Left ventricle myocardium inferior (tissue), 1 donor: ENCODE measurements at places on chromosomes 2 and 18.

DNA sequence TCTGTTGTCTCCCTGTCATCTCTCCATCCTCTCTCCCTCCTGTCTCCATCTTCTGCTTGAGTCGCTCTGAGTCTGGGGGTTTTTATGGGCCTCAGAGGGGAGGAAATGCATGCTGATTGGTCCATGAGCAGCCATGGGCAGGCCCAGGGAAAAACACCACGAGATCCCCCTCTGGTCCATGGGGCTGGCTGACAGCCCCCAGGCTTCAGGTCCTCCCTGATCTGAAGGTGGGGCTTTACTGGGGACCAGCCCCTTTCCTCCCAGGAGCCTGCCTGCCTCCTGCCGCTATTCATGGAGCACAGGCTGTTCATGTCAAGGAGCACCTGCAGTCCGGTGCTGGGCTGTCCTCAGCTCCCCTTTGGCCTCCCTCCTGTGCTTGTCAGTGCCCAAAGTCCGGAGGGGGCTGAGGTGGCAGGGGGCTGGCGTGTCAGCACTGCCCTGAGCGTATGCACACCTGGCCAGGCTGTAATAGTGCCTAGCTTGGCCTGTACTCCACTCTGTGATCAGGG is 59.6 kb upstream of the DLX2 start:
- no peak for DNase-seq

GRCh38 chr2:136255127-136255526 is 137.2 kb upstream of the CXCR4 start:
- DNase-seq = no peak

DNA sequence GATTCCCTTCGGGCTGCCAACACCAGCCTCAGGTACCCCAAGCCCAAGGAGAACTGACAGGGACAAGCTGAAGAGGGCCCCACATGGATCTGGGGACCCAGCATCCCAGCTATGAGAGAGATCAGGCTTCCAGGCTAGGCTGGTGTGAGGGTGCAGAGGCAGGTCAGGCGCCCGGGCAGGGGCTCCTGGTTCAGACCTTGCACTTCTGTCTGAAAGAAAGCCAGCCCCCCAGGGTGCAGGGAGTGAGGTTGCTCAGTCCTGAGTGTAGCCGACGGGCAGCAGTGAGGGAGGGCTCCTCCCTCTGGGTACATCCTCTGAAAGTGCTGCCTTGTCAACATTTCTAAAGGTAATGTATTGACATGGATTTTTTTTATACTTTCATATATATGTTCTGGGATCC is 33.1 kb downstream of the KCNF1 start:
- DNase-seq = no peak

DNA sequence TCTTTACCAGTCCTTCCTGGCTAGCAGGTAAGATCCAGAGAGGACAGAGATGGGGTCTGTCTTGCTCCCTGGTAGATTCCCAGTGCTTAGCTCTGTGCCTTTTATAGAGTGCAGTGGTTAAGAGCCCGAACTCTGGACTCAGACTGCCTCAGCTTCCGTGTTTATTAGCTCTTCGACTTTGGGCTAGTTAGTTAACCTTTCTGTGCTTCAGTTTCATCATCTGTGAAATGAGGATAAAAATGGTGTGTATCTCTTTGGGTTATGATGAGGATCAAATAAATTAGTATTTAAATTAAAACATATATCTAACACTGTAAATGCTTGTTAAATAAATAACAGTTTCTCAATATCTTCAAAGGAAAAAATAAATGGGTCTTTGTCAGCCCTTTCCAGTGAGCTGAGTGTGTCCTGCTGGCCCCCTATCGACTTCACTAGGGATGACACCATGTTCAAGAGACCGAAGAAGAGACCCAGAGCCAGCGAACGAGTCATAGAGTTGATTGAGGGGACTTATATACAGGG is 38.2 kb downstream of the CERS6 start:
- no peak for DNase-seq

GRCh38 chr2:233000886-233001750 is 11.9 kb downstream of the NGEF start:
- DNase-seq = no peak

DNA sequence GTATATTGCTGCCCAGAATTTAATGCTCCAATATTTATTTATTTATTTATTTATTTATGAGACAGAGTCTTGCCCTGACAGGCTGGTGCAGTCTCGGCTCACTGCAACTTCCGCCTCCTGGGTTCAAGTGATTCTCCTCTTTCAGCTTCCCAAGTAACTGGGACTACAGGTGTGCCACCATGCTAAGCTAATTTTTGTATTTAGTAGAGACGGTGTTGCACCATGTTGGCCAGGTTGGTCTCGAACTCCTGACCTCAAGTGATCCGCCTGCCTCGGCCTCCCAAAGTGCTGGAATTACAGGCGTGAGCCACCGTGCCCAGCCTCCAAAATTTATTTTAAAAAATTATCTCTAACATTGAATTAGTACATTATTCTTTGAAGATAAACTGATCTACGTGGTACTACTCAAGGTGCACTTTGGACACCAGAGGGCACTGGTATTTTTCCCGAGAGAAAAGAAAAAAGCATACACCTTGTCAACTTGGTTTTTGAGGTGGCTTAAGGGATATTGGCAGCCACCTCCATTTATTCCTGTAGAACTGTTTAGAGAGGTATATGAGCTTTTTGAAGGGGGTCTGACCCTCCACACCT is 1.4 kb upstream of the IDH1 start:
- DNase-seq = no peak

DNA sequence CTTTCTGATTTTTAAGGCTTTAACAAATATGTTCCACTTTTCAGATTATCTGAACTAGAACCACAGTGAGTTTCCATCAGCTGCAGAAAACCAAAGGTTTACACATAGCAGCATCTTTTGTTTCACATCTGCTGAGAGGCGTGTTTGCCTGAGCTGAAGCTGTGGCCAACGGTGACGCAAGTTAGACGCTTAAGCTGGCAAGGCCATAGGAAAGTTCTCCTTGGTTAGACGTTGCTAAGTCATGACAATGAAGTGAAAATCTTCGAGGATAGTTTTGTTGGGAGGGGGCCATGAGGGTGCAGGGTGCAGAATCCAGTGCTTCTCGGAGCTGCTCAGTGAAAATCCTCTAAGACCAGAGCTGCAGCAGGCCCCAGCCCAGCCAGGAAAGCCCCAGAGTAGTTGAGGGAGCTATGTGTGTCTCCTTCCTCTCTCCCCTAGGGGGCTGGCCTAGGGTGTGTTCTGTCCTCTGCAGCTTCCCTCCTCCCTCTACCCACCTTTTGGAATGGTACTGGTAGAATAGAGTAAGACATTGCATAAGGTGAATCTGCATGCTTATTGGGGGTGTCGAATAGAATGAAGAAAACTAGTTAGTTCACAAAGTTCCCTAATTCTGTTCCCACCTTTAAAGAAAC is 105.4 kb downstream of the FHOD3 start:
- peak; percentile 73 for DNase-seq

GRCh38 chr2:58495806-58496205 is 254.7 kb upstream of the FANCL start:
- DNase-seq = no peak

DNA sequence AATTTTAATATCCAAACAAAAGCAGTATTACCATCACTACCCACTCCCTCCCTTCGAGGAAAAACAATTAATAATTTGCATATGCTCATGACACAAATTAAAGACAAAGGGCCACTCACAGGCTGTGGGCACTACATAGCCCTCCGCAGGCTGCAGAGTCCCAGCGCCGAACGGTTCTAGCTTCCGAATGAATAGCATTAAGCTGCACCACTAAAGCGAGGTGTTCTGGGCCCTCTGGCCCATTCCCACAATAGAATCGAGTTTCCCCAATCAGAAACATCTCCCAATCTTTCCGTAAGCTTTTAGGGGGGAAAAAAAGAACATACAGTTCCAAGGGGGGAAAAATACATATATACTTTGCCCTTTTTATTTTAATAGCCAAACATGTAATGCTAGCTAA is 14.5 kb upstream of the SIX3 start:
- no peak for DNase-seq

- DNase-seq = no peak
Measured at GRCh38 chr2:225002656-225003045, 39.6 kb downstream of the DOCK10 start.

- DNase-seq = no peak
Measured at GRCh38 chr2:97673182-97673914, 3.8 kb downstream of the C2orf92 start.

GRCh38 chr2:106885971-106886915 is at the start of gene ST6GAL2:
TSS of gene ST6GAL2 (minus strand) at chr2:106886167. CDS start at chr2:106843977, 42,190 bp downstream.
- DNase-seq = no peak

GRCh38 chr2:74439373-74439772 is 2.4 kb downstream of the RTKN start:
- DNase-seq = no peak

DNA sequence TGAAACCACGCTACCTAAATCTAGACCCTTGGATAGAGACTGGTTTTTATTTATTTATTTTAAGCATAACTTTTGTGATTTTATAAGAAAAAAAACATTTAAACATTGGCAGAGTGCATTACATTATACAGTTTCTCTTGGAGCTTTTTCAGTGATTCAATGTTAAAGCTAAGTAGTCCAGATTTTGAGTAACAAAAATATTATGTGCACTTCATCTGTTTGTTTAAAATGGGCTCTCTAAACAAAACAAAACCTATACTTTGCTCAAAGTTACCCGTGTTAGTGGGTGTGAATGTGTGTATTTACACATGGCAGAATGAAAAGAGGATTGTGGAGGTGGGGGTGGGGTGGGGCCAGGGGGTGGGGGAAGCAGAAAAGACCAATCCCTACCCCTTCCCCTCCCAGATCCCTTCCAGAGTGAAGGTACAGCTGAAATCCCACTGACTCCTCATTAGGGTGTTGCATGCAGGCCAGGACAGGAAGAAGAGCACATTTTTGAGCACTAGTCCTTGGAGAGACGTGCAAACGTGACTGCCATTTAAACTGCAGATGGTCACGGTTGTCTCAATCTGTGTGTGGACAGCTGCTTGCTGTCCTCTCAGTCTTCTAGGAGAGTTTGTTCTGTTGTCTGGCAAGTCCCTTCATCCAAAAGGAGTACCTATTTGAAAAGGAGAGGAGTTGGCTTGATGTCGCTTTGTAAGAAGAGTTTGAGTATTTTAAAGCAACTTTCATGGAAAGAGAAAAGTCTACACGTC is 303.0 kb downstream of the ICOS start:
- no peak for DNase-seq

- DNase-seq = no peak
Measured at GRCh38 chr18:58045242-58046092, 1.4 kb downstream of the NEDD4L start.

DNA sequence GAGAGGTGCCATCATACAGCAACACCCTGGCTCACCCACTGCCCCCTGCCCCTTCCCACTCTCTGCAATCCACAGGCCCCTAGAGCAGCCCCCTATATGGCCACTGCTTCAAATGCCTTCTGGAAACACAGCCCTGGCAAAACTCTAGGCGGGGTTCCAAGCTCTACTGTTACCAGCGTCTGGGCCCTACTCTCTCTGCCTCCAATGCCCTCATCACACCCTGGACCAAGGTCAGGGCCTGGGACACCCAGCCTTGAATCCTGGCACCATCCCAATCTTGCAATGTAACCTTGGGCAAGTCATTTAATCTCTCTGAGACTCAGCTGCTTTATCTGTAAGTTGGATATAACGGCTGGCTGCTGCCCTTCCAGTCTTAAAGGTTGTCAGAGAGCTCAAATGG is 39.2 kb upstream of the LOXHD1 start:
- peak; percentile 33 for DNase-seq

DNA sequence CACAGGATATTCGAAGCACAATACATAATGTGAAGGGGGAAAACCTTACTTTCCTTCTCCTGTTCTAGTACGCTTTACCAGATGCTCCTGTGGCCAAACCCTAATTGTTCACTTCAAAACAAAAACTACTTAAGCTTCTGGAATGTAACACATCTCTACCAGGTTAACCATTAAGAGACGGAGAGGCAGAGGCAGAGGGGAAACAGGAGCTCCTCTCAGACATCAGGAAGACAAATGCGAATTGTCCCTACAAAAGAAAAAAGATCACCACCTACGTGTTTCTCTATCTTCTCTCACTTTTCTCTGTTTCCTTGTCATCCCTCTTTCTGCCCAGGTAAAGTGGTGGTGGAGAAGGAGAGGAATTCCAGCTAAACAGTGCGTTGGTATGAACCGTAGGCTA is 266.8 kb downstream of the NRXN1 start:
- DNase-seq = no peak

GRCh38 chr2:237122214-237122666 is 36.6 kb downstream of the COPS8 start:
- DNase-seq = peak; percentile 57

DNA sequence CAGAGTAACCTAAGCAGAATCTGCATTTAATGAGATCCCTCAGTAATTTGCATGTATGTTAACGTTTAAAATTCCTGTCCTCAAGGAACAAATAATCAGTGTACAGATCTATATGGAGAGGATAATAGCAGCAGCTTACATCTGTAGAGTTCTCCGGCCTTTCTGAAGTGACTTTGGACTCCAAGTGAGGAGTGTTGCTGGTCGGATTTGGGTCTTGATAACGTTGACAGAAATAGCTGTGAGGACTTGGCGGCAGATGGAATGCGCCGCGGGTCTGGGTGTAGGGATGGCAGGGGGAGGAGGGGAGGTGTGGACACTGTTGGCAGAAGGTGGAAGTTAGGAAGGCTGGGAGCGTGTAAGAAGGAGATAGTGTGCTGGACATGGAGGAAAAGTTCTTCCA is 170.9 kb upstream of the GATA6 start:
- peak; percentile 43 for DNase-seq

- DNase-seq = no peak
Measured at GRCh38 chr2:240422658-240423329, 12.7 kb upstream of the GPC1 start.

DNA sequence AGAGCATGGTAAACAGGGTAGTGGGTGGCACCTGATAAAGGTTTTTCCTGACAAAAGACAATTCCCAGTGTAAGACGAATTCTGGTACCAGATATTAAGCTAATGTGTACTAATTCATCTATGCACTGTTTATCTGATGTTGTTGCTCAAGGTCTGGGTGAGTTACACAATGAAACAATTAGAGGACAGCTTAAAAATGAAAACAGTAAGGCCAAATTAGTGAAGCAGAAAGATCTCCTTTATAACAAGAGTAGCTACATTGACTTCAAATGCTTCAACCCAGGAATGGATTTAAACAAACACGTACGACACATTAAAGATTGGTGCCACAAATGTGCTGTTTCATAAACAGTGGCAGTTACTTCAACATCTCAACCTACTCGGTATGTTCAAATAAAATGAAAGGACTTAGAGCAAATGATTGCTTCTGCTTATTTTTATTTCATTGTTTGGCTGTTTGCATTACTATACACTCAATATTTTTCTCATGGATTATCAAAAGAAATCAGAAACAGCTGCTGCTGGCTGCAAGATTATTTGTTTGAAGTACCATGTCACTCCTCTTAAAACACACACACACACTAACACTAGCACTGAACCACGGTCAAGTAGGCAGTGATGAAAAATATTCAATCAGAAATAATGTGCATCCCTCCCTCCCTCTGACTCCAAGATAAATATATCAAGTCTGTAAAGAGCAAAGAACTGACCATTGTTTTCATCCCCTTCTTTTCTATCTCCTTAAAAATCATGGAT is 94.4 kb upstream of the RND3 start:
- no peak for DNase-seq

GRCh38 chr2:154391051-154391450 is 307.4 kb upstream of the KCNJ3 start:
- DNase-seq = no peak
